ENCODE measurements at places on chromosomes 6 and 20.

- DNase-seq, result no peak
These were observed 530 bp downstream of the GOPC start for GRCh38 chr6:117601811-117602150.

DNA sequence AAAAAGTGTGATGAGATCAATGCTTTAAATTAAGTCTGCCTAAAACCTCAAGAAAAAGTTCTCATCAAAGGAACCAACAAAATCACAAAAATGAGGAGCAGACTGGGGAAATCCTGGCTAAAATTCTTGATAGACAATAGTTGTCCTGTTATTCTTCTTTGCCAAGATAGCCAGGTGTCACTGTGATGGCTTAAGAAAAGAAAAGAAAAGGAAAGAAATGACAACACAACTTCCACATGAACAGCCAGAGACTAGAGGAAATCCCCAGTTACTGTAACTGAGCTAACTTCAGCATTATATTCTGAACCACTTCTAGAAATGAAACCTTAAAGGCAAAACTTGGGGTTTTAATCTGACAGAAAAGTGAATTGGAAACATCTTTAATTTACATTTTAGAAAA is 129.6 kb downstream of the CD24 start:
- DNase-seq, result no peak

DNA sequence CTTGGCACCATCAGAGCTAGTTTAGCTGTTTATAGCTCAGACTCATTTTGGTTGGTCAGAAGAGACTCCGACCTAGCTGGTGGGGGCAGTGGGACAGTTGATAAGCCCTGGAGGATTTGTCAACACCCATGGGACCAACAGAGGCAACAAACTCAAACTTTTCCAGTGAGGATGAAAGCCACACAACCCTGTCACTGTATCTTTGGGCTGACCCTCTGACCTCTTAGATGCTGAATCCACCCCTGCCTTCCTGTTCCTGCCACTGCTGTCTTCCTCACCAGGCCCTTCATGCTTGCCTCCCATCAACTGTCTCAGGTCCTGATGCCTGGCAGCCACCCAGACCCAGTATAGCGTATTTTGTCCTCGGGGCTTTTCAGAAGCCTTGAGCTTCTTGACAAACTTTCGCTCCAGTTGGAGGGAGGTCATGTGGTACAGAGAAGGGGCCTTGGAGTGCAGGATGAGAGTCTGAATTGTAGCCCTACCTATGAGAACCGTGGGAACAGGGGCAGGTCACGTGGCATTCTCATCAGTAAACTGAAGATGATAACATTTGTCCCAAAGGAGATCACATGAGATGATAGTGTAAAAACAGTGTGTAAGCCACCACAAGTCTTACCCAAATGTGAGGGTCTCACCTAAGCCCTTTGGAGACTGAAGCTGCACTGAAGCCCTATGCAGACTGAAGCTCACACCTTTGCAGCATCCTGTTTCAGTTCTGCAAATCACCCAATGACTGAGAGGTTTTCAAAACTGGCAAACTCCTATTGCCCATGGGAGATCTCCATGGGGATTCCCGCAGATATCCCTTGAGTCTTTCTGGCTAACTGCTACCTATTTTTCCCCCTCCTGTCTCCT is 72.0 kb upstream of the F13A1 start:
- DNase-seq, result no peak

- no peak for DNase-seq
These were observed 35.6 kb downstream of the PSMG4 start for GRCh38 chr6:3294396-3294795.

GRCh38 chr20:19789446-19789845 is 31.4 kb downstream of the RIN2 start:
- DNase-seq, result no peak

GRCh38 chr20:34948030-34948429 is 7.6 kb downstream of the GSS start:
- no peak for DNase-seq

- no peak for DNase-seq
These were observed 167.2 kb downstream of the LINC00237 start for GRCh38 chr20:20939006-20939405.

- no peak for DNase-seq
These were observed 4.1 kb downstream of the CNBD2 start for GRCh38 chr20:35972462-35972861.

GRCh38 chr6:90025523-90026061 is 131.3 kb downstream of the GJA10 start:
- peak; percentile 61 for DNase-seq

DNA sequence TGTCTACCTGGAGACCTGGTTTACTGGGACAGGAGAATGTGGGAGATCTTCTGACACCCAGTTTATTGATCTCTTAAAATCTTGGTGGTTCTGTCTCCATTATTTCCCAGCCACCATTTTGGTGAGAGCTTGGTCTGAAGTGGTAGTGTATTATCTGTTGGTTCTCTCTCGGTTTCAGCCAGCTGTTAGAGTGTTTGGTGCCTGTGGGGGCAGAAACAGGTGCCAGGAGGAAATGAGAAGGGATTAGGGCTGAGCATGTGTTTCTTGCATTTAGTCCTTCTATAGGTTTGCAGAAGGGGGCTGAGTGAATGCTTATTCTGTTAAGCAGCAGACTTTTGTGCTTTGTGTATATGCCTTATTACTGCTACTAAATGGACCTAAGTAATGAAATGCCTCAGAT is 9.6 kb downstream of the JARID2 start:
- no peak for DNase-seq

DNA sequence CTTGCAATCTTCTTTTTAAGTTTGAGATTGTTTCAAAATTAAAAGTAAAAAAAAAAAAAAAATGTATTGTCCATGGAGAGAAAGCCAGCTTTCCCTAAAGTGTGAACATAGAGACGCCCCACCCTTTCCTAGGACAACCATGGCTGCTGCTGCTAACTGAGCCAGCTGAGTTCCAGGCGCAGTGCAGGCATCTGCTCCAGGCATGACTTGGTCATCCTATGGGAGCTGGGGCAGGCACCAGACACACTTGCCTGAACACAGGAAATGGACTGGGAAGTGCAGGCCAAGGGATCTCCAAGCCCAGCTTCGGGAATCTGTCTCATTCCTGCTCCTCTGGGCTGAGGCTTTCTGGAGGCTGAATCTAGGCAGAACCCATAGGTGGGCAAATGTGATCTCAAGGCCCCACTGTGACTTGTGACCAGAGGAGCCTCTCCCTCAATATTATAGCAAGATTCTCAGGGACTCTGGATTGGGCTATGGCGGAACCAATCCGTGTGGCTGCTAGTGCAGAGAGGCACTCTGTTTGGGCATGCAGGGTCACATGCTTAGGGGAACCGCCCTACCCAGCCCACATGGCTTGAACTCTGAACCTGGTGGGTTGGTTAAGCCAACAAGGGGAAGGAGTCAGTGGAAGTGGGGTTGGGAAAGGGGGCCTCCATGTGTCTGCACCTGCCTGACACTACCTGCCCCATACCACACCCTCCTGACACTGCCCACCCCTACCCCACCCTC is 138.2 kb upstream of the CST7 start:
- no peak for DNase-seq

- DNase-seq, result no peak
These were observed 48.4 kb downstream of the GCNT2 start for GRCh38 chr6:10569392-10570127.

Data from activated T-cell treated with anti-CD3 and anti-CD28 coated beads, Interleukin-2, amount 50 U/mL, for 48 hours (primary cell).